ENCODE measurements at places on chromosomes 12 and 14.

DNA sequence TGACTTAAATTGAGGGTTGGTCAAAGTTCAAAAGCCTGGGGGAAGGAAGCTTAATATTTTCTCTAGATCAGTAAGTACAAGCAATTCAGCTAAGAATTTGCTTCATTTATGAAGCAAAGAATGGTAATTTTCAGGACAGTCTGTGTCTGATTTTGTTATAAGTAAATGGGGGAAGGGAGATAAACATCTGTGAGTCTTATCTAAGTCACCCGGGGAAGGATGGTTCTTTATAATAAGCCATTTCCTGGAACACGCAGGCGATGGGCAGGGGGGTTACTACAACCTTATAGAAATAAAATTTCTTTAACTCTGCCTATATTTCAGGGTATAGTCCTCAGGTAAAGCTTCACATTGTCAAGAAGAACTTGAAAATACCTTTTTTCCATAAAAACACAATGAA is 42.9 kb downstream of the HELB start:
- DNase-seq: no peak

DNA sequence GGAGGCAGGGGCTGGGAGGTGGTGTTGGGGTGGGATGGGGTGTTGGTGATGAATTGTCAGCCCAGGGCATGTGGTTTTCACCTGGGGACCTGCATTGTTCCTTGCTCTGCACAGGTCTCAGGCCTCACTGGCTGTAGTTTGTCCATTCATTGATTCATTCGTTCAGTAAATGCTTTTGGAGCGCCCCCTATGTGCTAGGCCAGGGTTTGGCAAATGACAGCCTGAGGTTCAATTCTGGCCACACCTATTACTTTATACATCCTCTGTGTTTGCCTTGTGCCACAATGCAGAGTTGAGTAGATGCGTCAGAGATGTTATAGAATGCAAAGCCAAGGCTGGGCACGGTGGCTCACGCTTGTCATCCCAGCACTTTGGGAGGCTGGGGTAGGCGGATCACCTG is 4.7 kb downstream of the ADCK1 start:
- DNase-seq: no peak

DNA sequence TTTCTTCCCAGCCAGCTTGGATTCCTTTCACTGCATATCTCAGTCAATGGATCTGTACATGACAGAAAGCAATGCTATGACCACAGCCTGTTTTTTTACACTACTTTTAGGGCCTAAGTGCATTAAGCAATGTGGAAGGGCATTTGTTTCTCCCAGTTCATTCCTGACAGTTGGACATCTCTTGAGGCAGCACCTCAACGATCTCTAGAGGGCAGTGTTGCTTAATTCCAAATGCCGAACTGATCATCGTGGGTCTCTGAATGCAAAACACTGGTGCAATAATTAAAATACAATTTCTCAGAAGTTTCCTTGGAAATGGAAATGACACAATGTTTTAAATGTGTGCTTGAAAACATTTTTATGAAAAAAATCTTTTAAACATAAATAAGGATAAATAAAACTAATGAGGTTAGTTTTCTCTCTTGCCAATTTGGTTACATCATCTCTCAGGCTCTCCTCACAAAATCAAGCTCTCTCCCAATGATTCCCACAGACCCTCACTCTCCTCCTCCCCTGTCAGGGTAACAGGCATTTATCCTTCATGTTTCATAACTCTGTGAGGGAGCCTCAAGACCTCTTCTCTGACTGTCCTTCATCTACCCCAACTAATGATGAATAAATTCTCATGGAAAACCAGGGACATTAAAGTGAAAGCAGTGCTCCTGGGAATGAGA is 192.4 kb upstream of the SLC16A7 start:
- DNase-seq: peak; percentile 53

GRCh38 chr14:70193396-70193795 is 4.6 kb upstream of the SLC8A3 start:
- no peak for DNase-seq
